ENCODE measurements at places on chromosomes 12 and 14.

- DNase-seq, result no peak
These were observed 570 bp downstream of the DMAC2L start for GRCh38 chr14:50312734-50313054.

DNA sequence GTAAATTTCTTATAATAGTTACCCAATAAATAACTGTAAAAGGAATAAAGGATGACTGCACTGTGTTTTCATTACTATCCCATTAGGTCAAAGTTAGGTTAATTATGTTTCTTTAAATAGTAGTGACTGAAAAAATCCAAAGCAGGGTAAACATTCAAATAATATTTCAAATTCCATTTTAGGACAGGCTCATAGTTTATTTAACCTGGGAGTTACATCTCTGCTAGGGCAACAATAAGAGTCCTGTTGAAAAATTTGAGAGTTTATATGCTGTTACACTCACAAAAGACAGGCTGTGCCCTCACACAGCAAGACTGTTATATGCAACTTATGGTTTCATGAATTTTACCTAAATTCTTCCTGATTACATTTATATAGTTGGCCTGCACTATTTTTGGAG, 8.0 kb downstream of the ERP27 start:
- DNase-seq, result no peak

GRCh38 chr12:81168445-81168844, 90.6 kb downstream of the ACSS3 start:
- DNase-seq, result no peak

- DNase-seq, result no peak
These were observed 218.4 kb downstream of the KTN1 start for GRCh38 chr14:55798406-55798805.

- no peak for DNase-seq
These were observed 128.5 kb upstream of the RGS6 start for GRCh38 chr14:71803539-71804260.

- no peak for DNase-seq
These were observed 11.8 kb upstream of the CEBPE start for GRCh38 chr14:23130871-23131270.
